Inflammatory macrophage treated with lipopolysaccharide for 4 hours (primary cell): ENCODE measurements at places on chromosomes 16 and 17.

DNA sequence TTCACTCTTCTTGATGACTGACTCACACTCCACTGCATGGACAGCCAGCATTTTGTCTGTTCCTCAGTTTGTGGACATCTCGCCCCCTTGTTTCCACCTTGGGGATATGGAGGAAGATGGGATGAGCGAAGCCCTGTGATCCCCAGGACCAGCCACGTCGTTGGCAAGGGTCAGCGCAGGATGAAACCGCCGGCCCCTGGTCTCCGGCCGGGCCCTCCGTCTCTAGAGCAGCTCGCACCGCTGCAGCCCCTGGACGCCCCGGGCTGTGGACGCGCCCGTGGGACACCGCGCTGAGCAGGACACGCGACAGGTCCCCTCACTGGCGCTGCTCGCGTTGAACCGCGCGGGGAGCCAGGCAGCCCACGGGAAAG is 604 bp upstream of the ZC3H18 start:
- DNase-seq = no peak

GRCh38 chr17:6639586-6640535 is 650 bp downstream of the KIAA0753 start:
- peak; percentile 55 for DNase-seq

GRCh38 chr17:27832831-27833230 is 32.5 kb upstream of the NOS2 start:
- DNase-seq = peak; percentile 33

GRCh38 chr17:58666858-58667267 is 25.0 kb downstream of the TEX14 start:
- peak; percentile 90 for DNase-seq

GRCh38 chr17:50872710-50873424 is 6.7 kb upstream of the TOB1 start:
- DNase-seq = peak; percentile 64

- DNase-seq = no peak
Measured at GRCh38 chr17:39852239-39852638, 11.9 kb downstream of the IKZF3 start.

GRCh38 chr17:15970500-15970899 is 25.6 kb downstream of the ADORA2B start:
- no peak for DNase-seq

DNA sequence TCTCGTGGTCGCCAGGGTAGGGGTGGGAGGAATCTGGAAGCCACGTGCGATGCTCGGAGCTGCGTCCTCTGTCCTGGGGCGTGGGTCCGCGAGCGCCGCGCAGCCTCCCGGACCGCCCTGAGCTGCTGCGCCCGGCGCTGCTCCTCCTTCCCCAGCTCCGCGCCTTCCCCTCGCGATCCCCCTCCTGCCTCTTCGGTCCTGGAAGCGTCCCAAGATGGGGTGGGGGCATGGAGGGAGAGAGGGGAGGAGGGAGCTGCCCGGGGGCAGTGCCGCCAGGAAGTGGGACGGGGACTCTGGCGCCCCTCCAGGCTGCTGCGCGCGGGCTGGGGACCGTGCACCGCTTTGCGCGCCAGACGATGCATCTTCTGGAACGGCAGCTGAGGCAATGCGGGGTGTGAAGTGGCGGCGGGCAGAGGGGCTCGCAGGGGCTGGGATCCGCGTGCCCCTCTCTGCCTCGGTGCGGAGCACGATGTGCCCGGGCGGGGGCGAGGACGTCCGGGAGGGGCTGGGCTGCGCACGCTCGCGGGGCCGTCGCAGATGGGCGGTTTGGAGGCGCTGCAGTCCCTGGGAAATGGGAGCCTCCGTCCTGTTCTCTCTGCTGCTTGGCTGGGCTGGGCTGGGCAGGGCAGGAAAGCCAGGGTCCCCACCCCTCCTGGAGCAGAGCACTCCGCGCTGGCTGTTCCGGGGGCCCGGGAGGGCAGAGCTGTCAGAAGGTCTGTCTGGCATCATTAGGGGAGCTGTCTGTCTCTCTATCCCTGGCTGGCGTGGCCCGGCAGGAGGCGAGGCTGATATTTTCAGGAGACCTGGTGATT is 388.0 kb downstream of the SEC14L1 start:
- DNase-seq = no peak

GRCh38 chr17:21152731-21153130 is 26.0 kb downstream of the DHRS7B start:
- no peak for DNase-seq
